ENCODE measurements at places on chromosomes 4 and X.

GRCh38 chr4:87089368-87089767, 131.1 kb downstream of the KLHL8 start:
- DNase-seq: no peak

GRCh38 chrX:23633834-23634580, 33.3 kb upstream of the PRDX4 start:
- no peak for DNase-seq

GRCh38 chr4:38490753-38491446, 173.1 kb upstream of the KLF3 start:
- DNase-seq: no peak

DNA sequence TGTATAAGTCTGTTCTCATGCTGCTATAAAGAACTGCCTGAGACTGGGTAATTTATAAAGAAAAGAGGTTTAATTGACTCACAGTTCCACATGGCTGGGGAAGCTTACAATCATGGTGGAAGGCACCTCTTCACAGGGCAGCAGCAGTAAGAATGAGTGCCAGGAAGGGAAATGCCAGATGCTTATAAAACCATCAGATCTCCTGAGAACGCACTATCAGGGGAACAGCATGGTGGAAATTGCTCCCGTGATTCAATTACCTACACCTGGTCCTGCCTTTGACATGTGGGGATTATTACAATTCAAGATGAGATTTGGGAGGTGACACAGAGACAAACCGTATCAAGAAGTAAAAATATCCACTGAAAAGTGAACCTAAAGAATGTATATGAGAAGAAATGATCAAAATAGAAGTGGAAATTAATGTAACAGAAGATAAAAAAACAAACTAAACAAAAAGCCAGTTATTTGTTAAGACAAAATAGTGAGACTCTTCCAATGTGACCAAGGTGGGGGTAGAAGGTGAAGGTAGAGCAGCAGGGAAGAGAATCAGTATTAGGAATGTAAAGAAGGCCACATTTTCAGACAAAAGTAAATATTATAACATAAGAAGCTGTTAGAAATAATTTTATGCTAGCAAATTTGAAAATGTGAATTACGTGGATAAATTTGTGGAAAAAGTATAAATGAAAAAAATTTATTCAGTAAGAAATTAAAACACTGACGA, 372.9 kb downstream of the NKX6-1 start:
- no peak for DNase-seq

GRCh38 chr4:112063260-112063659, 82.0 kb upstream of the FAM241A start:
- no peak for DNase-seq

DNA sequence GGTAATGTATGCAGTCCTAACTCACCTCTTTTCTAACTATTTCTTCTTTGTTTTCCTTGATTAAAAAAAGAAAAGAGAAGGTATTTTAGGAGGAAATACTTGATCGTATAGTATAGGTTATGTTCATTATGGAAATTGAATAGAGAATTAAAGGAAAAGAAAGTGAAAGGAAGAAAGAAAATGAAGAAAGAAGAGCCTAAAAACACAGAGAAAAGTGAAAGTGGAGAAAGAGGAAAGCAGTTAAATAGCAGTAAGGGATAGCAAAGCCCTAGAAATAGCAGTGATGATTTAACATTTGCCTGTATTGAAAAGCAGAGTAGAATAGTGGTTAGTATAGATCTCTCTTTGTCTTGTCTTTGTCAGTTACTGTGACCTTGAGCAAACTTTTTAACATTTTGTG, 37.0 kb downstream of the MRPL1 start:
- no peak for DNase-seq
